ENCODE measurements at places on chromosomes 7 and 10. TPM values are rescaled to one million over a fixed set of nuclear protein-coding genes. Genes with fewer than 3 reads are reported as not detected.

The USP6NL gene
- 24.3 TPM for total RNA-seq

The DDX56 gene
- 89.5 TPM for total RNA-seq

The ING3 gene
- total RNA-seq = 12.5 TPM

The GARIN1A gene
- total RNA-seq = 0.05 TPM

The SHH gene
- 0.06 TPM for total RNA-seq

The ERV3-1 gene
- total RNA-seq = 37.9 TPM

The INA gene
- 4.3 TPM for total RNA-seq

The ZNF316 gene
- total RNA-seq = 17.2 TPM

The IMPDH1 gene
- total RNA-seq = 121 TPM

The HABP2 gene
- total RNA-seq = 0.48 TPM

The THSD7A gene
- total RNA-seq = 31.6 TPM

The SOSTDC1 gene
- not detected for total RNA-seq

The FAM237B gene
- total RNA-seq = not detected

The NANOS1 gene
- total RNA-seq = 0.82 TPM

The IQCE gene
- 12.7 TPM for total RNA-seq

The OR2A42 gene
- not detected for total RNA-seq

The CCDC71L gene
- 31.4 TPM for total RNA-seq

The HKDC1 gene
- total RNA-seq = 0.58 TPM

The FAM107B gene
- 81.1 TPM for total RNA-seq

The BAMBI gene
- 6.8 TPM for total RNA-seq

The PDK4 gene
- total RNA-seq = 8.7 TPM

The DGKB gene
- total RNA-seq = 0.29 TPM

The MEIG1 gene
- not detected for total RNA-seq

The RPEL1 gene
- total RNA-seq = not detected

The PAPSS2 gene
- 63.9 TPM for total RNA-seq

The SNCG gene
- 42.3 TPM for total RNA-seq

The VPS37D gene
- 6.9 TPM for total RNA-seq

The CLCN1 gene
- total RNA-seq = not detected

The VKORC1L1 gene
- total RNA-seq = 22.2 TPM

The CCDC126 gene
- total RNA-seq = 9.7 TPM

The RBM20 gene
- total RNA-seq = 0.68 TPM

The PRPS1L1 gene
- not detected for total RNA-seq

The PON1 gene
- total RNA-seq = not detected

The PSTK gene
- 5.0 TPM for total RNA-seq

The C10orf105 gene
- total RNA-seq = not detected

The TMEM270 gene
- total RNA-seq = not detected

The OPN1SW gene
- not detected for total RNA-seq

The DPYSL4 gene
- 42.2 TPM for total RNA-seq

The CXCL12 gene
- total RNA-seq = 9.5 TPM

The NACAD gene
- total RNA-seq = 7.9 TPM

The EN2 gene
- total RNA-seq = not detected

The SLC13A1 gene
- not detected for total RNA-seq

The BICC1 gene
- total RNA-seq = 22.9 TPM

The TWIST1 gene
- total RNA-seq = 0.19 TPM

The SMKR1 gene
- 2.0 TPM for total RNA-seq

The KLHDC10 gene
- 18.0 TPM for total RNA-seq

The ASIC3 gene
- total RNA-seq = 1.6 TPM

The MSS51 gene
- 2.4 TPM for total RNA-seq

The KCP gene
- not detected for total RNA-seq

The PRSS37 gene
- total RNA-seq = not detected

The NODAL gene
- total RNA-seq = not detected

The GPC2 gene
- total RNA-seq = 3.2 TPM

The SUGCT gene
- 4.3 TPM for total RNA-seq

The SRRM3 gene
- total RNA-seq = 0.23 TPM

The FAM180A gene
- total RNA-seq = not detected

The PKD1L1 gene
- 2.6 TPM for total RNA-seq

The TMEM236 gene
- 0.48 TPM for total RNA-seq

The CCNJ gene
- 17.7 TPM for total RNA-seq
